ENCODE measurements at places on chromosomes 3 and 15. TPM values are rescaled to one million over a fixed set of nuclear protein-coding genes. Genes with fewer than 3 reads are reported as not detected.

Gene TMEM207
- polyA plus RNA-seq: not detected

Gene CCR9
- polyA plus RNA-seq: not detected

Gene AP3B2
- 96.5 TPM for polyA plus RNA-seq

Gene CPNE9
- 12.5 TPM for polyA plus RNA-seq

Gene SIDT1
- polyA plus RNA-seq: 4.6 TPM

Gene ACTRT3
- 1.5 TPM for polyA plus RNA-seq

Gene GOLGA6L10
- 0.42 TPM for polyA plus RNA-seq

Gene SGO1
- 1.9 TPM for polyA plus RNA-seq

Gene GANC
- polyA plus RNA-seq: 3.2 TPM

Gene ACAN
- not detected for polyA plus RNA-seq

Gene BLM
- 24.4 TPM for polyA plus RNA-seq

Gene NAA80
- polyA plus RNA-seq: 4.6 TPM

Gene TMC3
- not detected for polyA plus RNA-seq
